ENCODE measurements at places on chromosomes 11 and 22. TPM values are rescaled to one million over a fixed set of nuclear protein-coding genes. Genes with fewer than 3 reads are reported as not detected.

APOA1 gene
- 0.54 TPM for total RNA-seq

ZFTA gene
- total RNA-seq: 5.6 TPM

OR5A1 gene
- total RNA-seq: not detected

RIC8A gene
- total RNA-seq: 138 TPM

RAG1 gene
- total RNA-seq: 0.39 TPM

DNA sequence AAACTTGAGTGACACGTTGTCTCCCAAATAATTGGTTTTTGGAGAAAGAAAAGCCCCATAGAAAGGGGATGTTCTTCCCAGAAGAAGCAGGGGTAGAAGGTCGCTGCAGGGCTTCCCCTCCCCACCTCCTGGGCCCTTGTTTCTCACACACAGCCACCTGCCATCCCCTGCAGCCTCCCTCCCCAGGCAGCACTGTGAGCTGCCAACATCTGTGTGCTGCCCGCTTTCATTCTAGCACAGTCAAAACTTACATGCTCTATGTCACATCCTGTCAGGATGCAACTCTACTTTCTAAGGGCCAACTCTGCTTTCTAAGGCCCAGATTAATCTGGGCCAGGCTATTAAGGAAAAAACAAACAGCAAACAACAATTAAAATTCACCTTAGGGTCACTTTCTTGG is 309.4 kb upstream of the ZC3H12C start:
- DNase-seq: no peak

DNA sequence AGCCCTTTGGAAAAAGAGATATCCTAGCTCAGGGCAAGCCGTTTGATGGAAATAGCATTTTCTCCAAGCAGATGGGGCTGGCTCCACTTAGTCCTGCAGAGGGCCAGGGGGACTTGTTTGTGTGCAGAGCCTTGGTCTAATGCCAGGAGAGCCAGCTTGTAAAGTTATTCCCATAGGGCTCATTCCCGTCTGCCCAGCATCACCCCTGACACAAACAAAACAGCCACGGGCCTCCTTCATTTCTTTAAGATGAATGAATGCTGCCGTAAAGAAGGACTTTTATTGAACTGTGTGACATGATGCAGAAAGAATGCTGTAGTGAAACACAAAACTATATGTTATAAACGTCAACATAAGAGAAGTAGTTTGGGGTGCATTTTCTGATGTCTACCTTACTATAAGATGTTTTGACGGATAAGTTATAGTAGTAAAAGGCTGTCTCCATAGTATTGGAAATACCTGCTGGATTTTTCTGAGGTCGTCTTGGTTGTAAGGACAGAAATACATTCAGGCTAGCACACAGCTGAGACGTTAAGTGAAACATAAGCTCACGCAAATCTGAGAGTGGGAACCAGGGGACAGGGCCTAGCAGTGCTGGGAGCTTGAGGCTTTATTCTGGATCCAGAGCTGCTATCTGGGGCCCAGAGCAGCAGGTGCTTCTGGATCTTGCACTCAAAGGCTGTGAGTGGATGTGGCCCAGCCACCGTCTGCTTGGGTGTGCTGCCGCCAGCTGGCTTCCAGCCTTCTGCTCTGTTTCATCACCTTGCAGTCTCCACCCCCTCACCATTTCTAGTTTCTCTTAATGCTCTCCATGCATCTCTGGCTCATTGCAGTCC is 53.3 kb downstream of the NCAM1 start:
- DNase-seq: peak; percentile 70

DNA sequence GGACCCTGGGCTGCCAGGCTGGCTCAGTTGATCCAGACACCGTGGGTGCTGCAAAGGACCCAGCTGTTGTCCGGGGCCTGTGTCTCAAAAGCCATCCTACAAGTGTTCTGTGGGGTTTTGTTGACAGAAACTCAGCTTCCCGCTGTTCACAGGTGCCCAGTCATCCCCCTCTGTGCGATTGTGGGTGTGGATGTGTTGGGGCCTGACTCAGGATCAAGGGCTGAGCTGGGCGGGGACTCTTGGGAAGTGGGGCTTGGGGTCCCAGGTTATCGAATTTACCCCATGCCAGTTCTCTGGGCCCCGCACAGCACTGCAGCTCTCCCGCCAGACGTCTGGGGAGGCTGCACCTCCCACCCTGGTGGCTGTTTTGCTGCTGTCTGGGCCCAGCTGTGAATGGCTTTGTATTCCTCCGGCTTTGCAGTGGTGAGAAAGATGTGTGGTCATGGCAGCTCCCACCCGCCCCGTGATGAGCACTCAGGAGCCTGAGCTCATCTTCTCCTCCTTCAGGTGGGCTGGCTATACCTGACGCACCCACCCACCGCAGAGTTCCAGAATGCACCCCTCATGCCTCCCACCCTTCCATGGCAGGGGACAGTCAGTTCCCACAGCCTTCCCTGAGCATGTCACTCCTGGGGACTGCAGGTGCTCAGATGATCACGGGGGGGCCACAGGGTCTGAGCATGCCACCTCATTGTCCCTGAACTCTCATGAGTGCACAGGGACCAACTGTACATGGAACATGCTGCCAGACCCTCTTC is 3.6 kb upstream of the AP2A2 start:
- DNase-seq: no peak

DNA sequence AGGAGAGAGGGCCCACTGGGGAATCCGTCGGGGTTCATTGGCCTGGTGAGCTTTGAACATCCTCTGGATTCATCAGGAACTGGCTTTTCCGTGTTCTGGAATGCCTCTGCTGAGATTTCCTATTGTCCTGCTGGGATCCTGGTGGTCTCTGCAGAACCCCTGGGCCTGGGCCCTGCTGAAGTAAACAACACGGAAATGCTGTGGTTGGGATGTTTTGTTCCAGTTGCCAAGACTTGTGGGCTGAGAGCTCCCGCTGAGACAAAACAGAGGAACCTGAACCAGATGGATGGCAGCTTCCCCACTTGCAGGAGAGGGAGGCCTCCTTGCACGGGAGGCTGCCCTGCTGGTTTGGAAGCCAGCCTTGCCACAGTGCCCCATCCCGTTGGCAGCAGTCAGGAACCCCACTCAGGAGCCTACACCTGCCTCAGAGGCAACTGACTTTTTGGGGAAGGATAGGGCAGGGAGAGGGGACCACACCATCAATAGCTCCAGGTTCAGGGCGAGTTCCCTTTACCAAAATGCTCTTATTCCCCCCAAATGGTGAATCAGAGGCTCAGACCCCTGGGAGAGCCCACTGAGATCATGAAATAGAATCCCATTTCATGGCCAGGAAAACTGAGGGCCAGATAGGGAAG is 60.7 kb downstream of the LRRC32 start:
- DNase-seq: no peak

GRCh38 chr22:25689631-25690030 is 52.4 kb upstream of the MYO18B start:
- no peak for DNase-seq

GRCh38 chr22:31286360-31287255 is 5.7 kb downstream of the PIK3IP1 start:
- no peak for DNase-seq

DNA sequence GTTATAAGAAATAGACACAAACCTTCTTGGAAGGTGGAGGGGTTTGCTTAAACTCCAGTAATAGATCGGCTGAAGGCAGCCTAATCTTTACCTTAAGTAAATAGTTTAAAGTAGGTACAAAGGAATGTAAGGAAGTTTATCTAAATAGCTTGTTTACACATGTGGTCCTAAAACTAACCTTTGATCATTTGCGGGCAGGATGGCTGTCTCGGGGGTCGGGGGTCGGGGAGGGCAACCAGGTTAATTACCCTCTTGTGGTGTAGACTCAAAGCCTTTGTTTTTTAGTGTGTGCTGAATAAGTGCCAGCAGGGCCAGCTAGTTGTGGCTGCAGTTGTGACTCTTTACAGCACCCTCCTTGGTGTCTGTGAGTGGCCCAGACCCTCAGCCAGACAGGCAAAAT is 256.9 kb upstream of the SESN3 start:
- DNase-seq: no peak

DNA sequence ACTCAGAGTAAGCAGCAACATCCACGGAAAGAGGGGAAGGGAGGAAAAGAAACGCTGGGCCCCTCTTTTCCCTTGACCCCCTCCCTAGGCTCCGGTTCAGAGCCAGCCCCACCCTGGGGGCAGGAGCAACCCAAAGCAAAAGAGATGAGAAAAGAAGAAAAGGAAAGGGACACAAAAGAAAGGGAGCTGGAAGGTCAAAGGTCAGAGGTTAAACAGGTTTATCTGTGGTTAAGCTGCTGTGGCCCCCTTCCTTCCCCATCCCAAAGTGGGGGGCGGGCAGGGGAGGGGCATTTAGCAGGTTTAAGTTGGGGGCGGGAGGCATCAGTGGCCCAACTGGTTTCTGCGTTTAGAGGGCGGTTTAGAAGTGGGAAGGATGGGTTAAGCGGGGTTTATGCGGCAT is 35.6 kb downstream of the SLC22A12 start:
- DNase-seq: no peak

- no peak for DNase-seq
These were observed 66.4 kb upstream of the WNT7B start for GRCh38 chr22:46043339-46043738.

GRCh38 chr11:116175707-116176106 is 597.1 kb downstream of the BUD13 start:
- no peak for DNase-seq

- no peak for DNase-seq
These were observed 264.1 kb downstream of the MN1 start for GRCh38 chr22:27537501-27537900.

- DNase-seq: no peak
These were observed 11.6 kb upstream of the PPM1F start for GRCh38 chr22:21964234-21964633.
